ENCODE measurements at places on chromosomes 2 and 18.

DNA sequence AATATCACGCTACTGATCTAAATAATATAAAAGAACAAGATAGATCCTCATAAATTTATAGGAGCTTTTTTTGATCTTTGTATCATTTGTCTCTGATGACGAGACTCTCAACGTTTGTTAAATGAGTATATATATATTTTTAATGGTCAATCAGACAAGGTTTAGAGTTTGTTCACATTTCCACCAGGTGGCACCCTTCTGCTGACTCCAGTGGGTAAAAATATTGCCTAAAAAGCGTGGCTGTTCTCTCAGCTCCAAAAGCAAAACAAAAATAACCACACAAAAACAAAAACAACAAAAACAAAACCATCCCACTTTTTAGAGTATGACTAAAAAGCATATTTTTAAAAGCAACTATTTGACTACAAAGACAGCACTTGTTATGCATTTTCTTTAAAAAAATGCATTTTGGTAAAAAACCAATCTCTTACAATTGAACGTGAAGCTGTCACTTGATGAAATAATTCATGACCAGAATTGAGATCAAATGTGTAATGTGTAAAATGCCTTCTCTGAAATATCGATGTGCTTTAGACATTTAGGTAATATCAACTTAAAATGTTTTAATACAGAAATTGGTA, 723.2 kb downstream of the DPP10 start:
- DNase-seq, result no peak

- no peak for DNase-seq
These were observed 64.3 kb upstream of the CYP26B1 start for GRCh38 chr2:72211777-72212485.

DNA sequence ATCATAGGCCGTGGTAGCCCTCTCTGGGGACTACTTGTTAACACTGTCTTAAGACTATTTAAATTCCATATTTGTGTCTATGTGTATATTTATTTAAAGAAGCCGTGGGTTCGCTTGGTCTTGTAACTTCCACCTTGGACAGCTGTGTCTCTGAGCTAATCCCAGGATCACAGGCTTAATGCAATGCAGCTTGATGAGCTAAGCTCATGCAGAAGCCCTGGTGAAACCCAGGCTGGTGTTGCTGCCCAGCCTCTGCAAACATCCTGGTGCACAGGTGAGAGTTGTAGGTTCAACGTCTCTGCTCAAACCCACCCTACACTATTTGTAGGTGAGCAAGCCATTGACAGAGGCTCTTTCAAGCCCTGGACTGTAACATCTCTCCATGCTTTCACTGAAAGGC, 211.8 kb downstream of the FAM210A start:
- no peak for DNase-seq

- DNase-seq, result no peak
These were observed 97.6 kb upstream of the HS6ST1 start for GRCh38 chr2:128416109-128416785.

GRCh38 chr2:73920577-73921545, 5.8 kb upstream of the DGUOK start:
- no peak for DNase-seq

- DNase-seq, result no peak
These were observed 518.3 kb upstream of the PIK3C3 start for GRCh38 chr18:41436772-41437171.

- DNase-seq, result no peak
These were observed 166.7 kb downstream of the NRXN1 start for GRCh38 chr2:50865235-50865634.

DNA sequence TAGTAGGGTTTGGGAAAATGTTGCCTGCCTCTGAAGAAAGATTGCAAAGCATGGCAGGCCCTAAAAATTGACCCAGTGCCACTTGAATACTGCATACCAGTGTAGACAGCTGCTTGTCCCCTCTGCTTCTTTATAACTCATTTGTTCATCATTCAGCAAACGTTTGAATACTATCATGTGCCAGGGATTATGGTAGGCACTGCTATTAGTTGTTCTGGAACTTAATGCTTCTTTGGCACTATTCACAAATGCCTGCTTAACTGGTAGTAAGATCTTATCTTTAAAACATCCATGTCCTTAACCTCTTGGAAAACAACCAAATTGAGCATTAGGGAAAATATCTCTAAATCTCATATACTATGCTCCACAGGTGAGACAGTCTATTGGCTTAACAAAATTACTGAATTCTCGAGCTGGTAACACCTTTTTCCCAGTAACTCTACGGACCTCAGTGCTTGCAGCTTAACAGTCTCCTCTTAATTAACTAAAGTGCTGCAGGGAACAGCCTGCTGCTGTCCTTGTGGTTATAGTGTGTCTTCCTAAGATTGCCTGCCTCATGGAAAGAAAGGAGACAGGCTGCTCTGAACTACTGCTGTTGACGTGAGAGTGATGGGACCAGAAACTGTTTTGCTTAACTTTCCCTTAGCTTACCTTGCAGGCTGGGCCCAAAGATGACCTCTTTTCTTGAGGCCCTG, 93.2 kb downstream of the MIB1 start:
- DNase-seq, result no peak
